ENCODE measurements at places on chromosomes 7 and 10.

DNA sequence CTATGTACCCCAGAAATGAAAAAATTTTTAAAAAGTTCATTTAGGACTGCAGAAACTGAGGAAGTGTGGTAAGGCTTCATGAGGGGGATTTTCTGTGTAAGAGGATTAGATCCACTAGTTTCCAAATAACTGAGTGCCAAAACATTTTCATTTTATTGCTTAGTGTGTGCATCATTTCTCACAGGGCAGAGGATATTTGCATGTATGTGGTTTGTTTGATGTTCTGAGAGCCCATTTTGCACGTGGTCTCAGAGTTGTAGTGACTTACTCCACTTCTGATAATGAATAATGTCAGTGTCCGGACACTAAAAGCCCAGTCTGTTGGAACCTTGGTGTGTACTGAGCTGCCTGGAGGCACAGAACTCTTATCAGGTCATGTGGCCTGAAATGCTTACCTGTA, 299.9 kb downstream of the AUTS2 start:
- no peak for DNase-seq

GRCh38 chr7:37480041-37481031, 31.7 kb upstream of the ELMO1 start:
- no peak for DNase-seq

DNA sequence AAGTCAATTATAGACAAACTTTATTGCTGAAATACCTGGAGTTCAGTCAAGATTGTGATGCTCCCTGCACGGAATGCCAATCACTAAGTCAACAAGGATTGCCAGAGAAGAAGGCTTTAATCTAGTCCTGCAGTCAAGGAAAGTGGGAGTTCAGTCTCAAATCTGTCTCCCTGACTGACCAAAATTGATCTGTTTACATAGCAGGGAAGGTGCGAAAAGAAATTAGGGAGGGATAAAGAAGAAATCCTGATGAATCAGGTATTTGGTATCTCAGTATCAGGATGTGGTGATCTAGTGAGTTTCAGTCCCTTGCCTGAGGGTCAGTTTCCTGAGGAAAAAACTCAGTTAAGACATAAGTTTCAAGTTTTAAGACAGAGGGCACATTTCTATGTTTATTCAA, 2.1 kb upstream of the AKR1D1 start:
- no peak for DNase-seq

DNA sequence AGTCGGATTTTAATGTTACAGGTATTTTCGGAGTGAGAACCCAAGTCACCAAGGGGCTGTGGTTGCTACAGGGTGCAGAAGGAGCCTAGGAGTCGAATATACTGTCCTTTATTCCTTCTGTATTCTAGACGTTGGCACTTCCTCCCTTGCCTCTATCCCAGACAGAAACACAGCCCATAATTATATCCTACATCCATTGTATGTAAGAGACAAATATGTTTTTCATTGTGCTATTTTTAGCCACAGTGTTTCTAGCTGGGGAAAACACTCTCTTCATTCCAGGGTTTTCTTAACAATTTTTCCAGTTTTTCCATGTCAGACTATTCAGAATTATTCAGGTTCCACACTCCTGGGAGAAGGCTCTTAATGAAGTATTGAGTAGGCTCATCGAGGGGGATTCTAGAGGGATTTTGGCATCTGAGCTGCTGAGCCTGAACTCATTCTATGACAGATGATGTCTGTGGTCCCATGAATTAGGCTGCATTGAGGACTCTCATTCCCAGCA, 32.6 kb downstream of the KIAA1217 start:
- no peak for DNase-seq

DNA sequence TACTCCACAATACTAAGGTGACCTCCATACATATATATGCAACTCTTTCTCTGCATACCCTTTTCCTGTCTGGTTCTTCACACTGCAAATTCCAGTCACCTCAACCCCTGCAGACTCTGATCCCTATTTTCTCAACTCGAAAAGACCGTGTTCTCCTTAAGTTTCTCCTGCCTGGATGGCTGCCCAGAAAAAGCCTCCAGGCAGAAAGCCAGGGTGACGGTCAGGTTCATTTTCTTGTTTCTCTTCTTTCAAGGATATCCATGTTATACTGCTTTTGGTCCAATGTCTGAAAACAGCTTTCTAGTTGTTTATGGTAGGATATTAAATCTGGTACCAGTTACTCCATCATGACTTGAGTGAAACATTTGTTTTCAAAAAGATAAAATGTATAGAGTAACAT, 267.8 kb upstream of the MYO3A start:
- no peak for DNase-seq

GRCh38 chr7:156074084-156074483, 261.8 kb upstream of the SHH start:
- DNase-seq, result no peak

GRCh38 chr7:39421661-39422060, 144.5 kb upstream of the YAE1 start:
- DNase-seq, result no peak

GRCh38 chr7:94069162-94069739, 65.1 kb upstream of the BET1 start:
- no peak for DNase-seq

GRCh38 chr7:116955340-116955739, 2.0 kb downstream of the ST7 start:
- DNase-seq, result no peak

DNA sequence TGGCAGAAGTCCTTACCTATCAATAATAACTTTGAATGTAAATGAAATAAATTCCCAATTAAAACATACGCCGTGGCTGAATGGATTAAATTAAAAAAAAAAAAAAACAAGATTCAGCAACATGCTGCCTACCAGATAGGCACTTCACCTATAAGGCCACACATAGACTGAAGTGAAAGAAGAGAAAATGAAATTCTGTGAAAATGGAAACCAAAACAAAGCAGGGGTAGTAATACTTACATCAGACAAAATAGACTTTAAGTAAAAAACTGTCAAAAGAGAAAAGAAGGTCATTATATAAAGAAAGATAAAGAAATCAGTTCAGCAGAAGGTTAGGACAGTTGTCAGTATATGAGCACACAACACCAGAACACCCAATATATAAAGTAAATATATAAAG, 55.3 kb downstream of the TCAF1 start:
- DNase-seq, result no peak

GRCh38 chr10:98115031-98115787, 19.2 kb upstream of the R3HCC1L start:
- DNase-seq, result no peak

DNA sequence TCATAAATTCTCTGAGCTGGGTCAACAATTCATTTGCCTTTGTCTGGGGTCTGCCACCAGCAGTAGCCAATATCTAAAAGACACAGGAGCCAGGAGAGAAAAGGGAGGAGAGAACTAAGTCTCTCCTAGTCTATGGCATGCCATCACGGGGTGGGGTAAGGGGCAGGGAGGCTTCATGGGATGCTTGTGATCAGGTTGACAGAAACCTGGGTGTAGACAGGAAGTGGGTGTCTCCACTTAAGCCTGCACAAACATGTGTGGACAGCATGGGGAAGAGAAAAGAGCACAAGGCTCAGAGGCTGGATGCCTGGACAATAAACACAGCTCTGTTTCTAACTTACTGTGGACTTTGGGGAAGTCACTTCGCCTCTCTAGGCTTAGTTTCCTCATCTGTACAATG, 11.5 kb upstream of the C10orf53 start:
- no peak for DNase-seq

- DNase-seq, result no peak
Observed at GRCh38 chr10:102455893-102456471, 4.6 kb upstream of the C10orf95 start.

DNA sequence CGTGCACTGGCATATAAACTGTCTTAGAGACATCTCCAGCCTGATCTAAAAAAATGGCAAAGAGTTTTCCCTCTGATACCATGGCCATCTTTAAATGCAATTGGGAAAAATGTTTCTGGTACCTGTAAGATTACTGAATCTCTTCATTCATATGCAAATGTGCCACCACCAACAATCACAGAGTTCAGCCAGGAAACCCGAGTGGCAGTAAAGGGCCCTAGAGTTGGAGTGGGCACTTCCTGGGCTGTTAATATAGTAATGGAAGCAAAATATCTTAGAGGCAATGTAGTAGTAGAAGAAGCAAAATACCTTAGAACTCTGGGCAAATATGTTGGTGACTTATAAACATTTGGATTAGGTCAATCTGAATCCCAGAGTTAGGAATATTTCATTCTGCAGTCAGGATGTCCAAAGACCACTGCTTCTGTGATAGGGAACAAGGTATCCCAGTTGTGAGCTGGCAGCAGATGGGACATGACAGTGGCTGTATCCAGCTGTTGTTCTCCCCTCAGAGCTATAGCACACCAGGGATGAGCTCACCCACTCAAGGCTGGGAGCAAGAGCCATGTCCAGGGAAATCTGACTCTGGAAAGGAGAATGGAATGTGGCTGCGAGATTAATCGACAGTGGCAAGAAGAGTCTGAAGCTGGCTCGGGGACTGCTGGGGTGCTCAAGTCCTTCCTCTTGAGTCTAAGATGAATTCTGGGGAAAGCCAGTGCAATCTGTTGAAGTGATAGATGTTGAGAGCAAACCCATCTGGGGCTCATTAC, 332.1 kb downstream of the PHTF2 start:
- DNase-seq, result no peak

- DNase-seq, result no peak
Observed at GRCh38 chr10:123147635-123148413, at the start of gene HMX2. Gene HMX2, plus strand, starts transcription at chr10:123148136. Its CDS starts 243 bp downstream, at chr10:123148379.

- no peak for DNase-seq
Observed at GRCh38 chr10:12701696-12702095, 299.8 kb downstream of the CCDC3 start.

DNA sequence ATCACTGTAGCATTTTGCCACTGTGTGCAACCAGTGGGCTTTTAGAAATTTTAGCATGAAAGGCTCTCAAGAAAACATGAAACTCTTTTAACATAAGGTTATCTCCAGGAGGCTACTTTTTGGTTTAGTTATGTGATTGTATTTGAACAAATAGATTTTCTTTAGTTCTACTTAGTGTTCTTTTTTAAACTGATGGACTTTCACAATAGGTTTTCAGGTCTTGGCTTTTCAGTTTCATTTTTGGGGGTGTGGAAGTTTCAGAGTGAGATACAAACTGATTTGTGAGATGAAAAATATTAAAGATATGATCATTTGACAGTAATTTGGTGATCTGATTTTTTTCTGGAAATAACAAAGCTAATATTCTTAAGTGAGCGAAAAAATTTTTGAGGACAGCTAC, 344.1 kb downstream of the PHF14 start:
- DNase-seq, result no peak

- no peak for DNase-seq
Observed at GRCh38 chr10:114472877-114473253, 68.6 kb upstream of the AFAP1L2 start.

DNA sequence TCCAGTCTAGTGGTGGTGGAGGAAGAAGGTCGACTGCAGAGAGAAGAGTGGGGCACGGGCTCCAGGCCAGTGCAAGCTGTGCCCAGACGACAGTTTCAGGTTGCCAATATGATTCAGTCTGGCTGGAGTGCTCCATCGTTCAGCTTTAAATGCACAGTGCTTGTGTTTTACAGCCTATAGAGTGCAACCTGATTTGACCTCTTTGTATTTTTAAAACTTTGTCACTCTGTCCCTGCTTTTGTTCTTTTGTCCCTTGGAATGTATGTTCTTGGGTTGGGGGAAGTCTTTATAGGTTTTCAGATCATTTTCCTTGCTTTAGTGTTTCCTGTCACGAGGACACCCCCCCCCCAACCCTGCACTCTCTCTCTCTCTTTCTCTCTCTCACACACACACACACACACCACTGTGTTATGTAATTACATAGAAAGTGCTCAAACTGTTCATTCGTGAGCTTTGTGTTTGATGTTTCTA, 198.0 kb downstream of the CAMK1D start:
- no peak for DNase-seq

DNA sequence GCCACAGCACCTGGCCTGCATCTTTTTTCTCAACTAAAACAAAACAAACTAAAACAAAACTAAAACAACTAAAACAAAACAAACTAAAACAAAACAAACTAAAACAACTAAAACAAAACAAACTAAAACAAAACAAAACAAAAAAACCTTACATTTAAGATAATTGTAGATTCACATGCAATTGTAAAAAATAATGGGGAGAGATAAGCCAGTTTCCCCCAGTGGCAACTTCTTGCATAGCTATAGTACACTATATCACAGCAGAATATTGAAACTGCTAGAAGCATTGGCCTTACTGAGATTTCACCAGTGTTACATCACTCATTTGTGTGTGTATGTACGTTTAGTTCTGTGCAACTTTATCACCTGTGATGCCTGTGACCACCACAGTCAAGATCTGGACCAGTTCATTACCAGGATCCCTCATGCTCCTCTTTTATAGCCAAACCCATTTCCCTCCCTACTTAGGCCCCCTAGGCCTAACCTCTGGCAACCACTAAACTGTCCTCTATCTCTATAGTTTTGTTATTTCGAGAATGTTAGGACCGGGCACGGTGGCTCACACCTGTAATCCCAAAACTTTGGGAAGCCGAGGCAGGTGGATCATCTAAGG, 9.3 kb downstream of the FXYD4 start:
- no peak for DNase-seq

- no peak for DNase-seq
Observed at GRCh38 chr10:45417746-45418145, 43.7 kb downstream of the ALOX5 start.

- DNase-seq, result no peak
Observed at GRCh38 chr7:37068902-37069301, 344.6 kb upstream of the AOAH start.

GRCh38 chr10:119023553-119023868, 6.0 kb upstream of the NANOS1 start:
- DNase-seq, result no peak

- no peak for DNase-seq
Observed at GRCh38 chr7:133436014-133436428, 183.1 kb downstream of the EXOC4 start.

- no peak for DNase-seq
Observed at GRCh38 chr7:112184455-112184854, 21.7 kb downstream of the DOCK4 start.
